ENCODE measurements at places on chromosomes 7 and 10.

DNA sequence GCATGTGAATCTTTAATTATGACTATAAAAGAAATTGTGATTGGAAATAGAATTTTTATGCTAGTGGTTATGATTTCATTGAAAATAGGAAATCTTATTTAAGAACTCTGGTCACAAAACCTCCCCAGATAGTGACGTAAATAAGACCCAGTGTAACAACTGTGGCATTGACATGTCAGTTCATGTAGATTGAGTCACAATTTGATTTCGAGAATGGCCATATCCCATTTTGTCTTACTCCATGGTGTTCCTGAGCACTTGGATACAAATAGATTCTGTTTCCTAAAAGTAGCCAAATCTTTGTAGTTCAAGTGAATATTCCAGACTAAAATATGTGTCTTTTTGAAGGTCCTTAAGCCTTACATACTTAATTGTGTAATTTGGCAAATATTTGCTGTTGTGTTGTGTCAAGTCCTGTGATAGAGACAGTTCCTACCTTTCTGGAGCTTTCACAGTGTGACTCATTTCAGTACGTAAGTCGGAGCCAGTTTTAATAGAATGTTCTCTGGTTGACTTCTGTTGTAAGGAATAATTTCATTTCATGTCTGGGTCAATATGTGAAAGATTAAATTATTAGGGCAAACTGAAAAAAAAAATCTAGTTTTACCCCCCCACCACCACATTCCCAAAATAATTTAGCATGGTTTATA lies 37.1 kb upstream of the TOMM7 start:
- no peak for DNase-seq

DNA sequence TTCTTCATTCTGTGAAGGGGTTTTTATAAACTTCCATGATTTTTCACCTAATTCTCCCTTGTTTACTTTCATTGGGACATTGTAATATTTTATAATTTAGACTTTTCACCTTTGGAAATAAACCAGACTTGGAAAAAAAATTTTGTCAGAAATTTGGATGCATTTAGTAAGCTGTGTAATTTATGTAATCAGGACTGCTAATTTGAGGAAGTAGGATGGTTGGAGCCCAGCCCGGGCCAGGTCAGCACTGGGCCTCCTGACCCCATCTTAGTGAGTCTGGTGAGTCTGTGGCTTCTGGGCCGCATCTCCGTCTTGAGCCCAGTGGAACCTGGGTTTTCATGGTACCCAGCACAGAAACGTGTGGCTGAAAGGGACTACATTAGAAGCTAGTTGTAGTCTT lies 27.6 kb upstream of the ZNF32 start:
- no peak for DNase-seq

- DNase-seq, result no peak
Observed at GRCh38 chr7:75875113-75876080, 3.4 kb upstream of the RHBDD2 start.

GRCh38 chr7:38413784-38414183 lies 140.3 kb upstream of the TARP start:
- no peak for DNase-seq

- peak; percentile 62 for DNase-seq
Observed at GRCh38 chr10:17668435-17669184, 24.7 kb downstream of the STAM start.

DNA sequence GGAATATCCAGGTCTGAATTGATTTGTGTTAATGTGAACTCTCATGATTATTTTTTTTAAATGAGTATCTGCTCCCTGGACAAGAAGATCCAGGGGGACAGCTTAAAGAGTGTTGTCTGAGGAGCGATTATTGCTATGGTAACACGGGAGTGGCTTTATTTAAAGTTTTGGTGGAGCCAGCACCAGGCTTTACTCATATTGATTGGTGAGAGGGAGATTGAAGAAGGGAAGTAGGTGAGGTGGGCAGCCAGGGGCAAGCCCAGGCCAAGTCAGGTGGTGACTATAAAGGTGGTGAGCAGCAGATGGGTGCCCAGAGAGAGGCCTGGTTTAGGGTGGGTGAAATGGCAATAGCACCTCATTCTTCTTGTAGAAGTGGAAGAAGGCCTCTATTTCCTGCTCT lies 10.2 kb upstream of the AGR2 start:
- no peak for DNase-seq

- no peak for DNase-seq
Observed at GRCh38 chr7:89170628-89171027, 375.1 kb upstream of the TEX47 start.

All from LNCaP clone FGC (cell line).